ENCODE measurements at places on chromosomes 12 and 14.

DNA sequence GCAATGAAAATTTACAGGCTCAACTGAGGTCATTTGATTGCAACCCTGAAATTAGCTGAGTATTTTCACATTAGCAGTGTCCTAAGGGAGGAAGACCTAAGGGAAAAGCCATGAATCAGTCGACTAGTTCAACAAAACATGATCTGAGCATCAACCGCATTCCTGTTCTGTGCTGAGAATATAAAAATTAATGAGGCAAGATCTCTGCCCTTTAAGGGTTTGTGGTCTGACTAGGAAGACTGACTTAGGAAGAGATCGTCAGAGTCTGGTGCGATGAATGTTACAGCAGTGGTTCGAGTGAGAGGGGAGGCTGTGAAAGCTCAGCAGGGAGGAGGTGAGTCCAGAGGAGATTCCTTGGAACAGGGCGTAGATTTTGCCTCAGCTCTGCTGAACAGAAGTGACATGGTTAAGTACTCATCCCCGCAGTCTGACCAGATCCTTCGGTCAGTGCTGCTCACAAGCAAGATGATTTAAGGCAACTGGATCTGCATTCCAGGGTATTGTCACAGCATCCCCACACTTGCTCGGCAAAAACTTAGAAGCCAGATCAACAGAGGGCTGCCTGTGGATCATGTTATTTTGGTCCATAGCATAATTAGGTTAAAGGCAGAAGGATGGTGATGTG lies 49.6 kb downstream of the BMAL2 start:
- DNase-seq = no peak

DNA sequence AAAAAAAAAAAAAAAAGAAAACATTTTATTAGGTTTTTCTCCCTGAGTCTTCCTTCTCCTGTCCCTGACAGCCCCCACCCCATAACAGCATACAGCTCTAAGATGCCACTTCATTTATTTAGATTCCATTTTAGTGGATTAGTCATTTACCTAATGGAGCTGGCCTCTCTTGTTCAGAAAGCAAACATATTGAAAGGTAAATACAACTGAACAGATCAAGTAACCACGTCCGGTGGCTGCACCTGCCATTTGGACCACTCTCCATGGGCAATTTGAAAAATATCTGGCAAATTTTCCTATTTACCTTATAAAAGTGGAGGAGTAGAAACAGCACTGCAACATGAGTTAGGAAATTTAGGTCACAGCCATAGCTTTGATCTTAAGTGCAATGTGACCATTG lies 254.6 kb downstream of the C12orf42 start:
- no peak for DNase-seq

DNA sequence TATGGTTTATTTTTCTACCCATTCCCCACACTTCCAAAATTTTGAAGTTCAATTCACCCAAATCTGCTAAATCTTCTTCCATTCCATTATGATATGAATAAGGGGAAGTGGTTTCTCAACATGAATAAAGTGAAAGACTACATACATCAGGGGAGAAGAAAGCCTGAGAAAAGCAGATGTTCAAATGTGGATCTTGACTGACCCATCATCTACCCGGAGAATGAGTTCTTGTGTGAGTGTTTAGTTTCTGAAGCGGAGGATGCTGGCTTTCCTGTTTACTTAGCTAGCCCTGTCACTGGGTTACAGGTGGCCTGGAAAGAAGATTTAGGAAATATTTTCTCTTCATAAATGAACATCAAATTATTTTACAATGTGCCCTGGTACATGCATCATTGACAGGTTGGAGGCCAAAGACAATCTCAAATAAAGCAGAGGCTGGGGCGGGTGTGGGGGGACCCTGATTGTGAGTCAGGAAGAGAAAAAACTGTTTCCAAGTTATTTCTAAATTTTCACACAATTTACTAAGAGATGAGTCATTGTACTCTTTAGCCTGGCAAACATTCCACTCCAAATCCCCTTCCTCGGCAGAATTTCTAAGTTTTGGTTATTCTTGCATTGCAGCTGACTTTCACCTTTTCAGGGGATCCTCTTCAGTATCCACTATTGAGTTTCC lies 135.6 kb downstream of the SLC25A21 start:
- DNase-seq = no peak

GRCh38 chr14:87705439-87705896 lies 287.5 kb downstream of the GALC start:
- DNase-seq = no peak

GRCh38 chr12:95881331-95881955 lies 22.7 kb downstream of the SNRPF start:
- DNase-seq = no peak

DNA sequence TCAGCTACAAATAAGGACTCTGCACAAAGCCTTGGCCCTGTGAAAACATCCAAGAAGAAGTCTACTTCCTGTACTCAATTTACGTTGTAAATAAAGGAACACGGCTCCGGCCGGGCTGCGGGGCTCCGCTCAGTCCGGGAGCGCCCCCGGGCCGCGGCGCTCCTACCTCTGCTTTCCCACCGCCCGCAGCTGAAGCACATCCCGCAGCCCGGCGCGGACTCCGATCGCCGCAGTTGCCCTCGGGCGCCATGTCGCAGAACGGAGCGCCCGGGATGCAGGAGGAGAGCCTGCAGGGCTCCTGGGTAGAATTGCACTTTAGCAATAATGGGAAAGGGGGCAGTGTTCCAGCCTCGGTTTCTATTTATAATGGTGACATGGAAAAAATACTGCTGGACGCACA lies 502.3 kb upstream of the FOXG1 start:
- no peak for DNase-seq

DNA sequence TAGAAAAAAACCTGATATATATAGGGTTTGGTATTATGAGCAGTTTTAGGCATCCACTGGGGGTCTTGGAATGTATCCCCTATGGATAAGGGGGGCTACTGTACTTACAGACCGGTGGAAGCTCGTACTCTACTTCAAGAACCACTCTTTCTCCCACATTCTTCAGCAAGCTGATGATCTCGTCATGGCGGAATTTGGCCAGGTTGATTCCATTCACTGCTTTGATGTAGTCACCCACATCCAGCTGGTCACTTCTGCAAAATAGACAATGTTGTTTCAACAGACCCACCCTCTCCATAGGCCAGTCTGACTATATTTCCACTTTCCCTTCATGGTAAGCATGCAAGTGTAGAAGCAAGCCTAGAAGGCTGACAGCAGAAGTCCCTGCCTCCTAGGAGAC lies 139.9 kb downstream of the GRIP1 start:
- DNase-seq = no peak

DNA sequence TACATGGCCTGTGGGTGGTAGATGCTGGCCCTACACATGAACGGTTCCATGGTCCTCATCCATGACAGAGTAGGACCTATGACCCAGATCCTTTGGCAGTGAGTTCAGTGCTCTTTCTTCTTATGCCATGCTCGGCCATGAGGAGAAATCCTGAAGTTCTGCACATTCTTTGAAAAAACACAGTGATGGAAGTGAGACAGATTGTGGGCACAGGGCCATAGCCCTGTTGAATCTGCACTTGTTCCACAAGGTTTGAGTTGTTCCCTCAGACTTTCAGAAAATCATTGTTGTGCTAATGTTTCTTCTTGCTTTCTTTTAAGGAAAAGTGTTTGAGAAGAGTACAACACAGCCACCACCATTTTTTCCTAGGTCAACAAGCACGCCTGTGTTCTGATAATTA lies 180.0 kb downstream of the C12orf75 start:
- no peak for DNase-seq

DNA sequence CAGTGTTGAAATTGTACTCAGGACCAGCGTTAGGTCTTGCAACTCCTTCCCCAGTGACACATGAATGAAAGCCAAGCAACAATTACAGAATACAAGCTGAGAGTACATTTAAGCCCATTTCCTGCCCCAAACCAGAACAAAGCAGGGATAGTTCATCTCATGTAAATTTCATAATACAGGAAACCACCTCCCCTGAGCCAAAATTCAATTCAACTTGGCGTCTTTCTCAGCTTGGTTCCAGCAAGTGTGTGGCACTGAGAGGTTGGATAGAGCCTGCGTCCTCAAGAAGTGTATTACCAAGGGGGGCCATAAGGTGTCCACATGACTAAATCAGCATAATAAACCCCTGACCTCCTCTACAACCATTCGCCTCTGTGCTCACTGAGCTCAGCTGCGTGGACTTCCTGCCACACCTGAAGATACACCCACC lies 278.9 kb upstream of the CRY1 start:
- DNase-seq = no peak

- DNase-seq = no peak
Observed at GRCh38 chr12:56601503-56601902, 28.6 kb downstream of the BAZ2A start.

GRCh38 chr12:5691943-5692342 lies 253.1 kb downstream of the ANO2 start:
- DNase-seq = no peak

DNA sequence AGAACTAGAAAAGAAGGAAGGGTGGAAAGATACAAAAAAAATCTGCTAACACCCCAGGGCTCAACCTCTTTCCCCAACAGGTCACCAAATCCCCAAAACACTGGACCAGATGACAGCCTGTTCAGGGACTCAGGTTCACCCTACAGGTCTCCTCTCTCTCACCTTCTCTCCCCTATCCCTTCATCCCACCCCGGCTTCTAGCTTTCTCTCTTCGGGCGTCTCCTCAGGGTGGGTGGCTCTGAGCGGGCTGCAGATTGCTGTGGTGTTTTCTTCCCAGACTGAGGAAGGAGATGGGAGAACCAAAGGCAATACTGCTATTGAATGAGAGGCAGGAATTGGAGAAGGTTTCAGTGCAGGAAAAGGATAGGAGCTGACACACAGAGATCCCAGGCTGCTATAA lies 39.3 kb downstream of the ANO2 start:
- DNase-seq = no peak

GRCh38 chr12:18283831-18284230 lies 22.5 kb downstream of the PIK3C2G start:
- DNase-seq = no peak

Measured in DMS 273 treated with DMSO at 0.1 percent for 48 hours (cell line).